ENCODE measurements at places on chromosomes 12 and 14.

GRCh38 chr12:98671459-98671858, 26.4 kb downstream of the APAF1 start:
- no peak for DNase-seq

GRCh38 chr14:26276757-26277156, 321.1 kb downstream of the NOVA1 start:
- no peak for DNase-seq

GRCh38 chr12:50211392-50212070, 44.4 kb upstream of the CERS5 start:
- DNase-seq: no peak

GRCh38 chr12:131634037-131634436, 76.9 kb upstream of the SFSWAP start:
- no peak for DNase-seq

DNA sequence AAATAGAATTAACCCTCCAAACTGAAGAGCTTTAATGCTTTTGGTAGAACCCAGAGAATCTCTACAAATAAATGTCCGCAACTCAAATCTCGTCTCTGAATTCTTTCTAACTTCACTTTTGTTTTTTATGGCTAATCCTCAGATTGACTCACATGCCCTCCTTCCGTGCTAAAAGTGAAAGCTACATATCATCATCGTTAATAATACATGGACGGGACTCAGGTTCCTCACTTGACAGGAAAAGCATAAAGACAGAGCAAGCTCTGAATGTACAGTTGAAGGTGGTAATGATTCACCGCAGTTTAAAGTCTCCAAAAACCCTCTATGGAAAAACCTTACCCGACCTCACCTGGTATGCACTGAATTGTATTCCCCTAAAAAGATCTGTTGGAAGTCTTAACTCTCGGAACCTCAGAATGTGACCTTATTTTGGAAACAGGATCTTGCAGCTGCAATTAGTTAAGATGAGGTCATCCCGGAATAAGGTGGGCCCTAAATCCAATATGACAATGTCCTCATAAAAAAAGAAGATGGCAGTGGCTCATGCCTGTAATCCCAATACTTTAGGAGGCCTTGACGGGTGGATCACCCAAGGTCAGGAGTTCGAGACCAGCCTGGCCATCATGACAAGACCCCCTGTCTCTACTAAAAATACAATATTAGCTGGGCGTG, 147.4 kb upstream of the FOXN3 start:
- no peak for DNase-seq

- DNase-seq: no peak
Observed at GRCh38 chr14:24909523-24910302, 140.2 kb downstream of the STXBP6 start.

- no peak for DNase-seq
Observed at GRCh38 chr14:37202265-37202664, 4.5 kb downstream of the MIPOL1 start.

GRCh38 chr14:55121628-55122439, 7.2 kb upstream of the LGALS3 start:
- no peak for DNase-seq

GRCh38 chr12:40534828-40535227, 157.4 kb upstream of the CNTN1 start:
- DNase-seq: no peak

DNA sequence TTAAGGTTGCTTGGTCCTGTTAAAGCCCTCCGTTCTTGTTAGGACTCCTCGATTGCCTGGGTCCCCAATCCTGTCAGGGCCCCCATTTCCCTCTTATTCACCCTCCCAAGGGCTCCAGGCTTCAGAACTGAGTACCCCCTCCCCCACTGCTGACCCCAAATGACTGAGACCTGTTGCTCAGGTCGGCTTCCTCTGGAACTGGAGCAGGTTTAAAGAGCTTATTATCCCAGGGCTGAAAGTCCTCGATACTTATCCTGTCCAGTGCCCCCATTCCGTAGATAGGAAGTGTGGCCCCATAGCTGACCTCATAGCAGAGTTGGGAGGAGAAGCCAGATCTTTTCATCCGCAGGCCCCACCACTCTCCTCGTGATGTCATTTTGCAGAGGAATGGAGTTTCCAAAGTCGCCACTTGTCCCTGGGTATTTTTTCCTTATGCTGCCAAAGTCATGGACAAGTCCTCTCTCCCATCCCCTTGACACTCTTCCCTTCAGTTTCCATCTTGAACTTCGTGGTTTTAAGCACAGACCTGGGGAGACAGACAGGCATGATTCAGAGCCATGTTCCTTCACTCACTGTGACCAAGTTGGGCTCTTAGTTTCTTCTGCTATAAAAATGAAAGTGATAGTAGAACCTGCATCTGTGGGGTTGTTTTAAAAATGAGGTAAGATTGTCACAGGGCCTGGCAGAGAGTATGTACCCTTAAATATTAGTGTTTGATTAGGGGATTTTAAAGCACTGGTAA, 1.2 kb downstream of the USP30 start:
- no peak for DNase-seq

GRCh38 chr14:21860172-21860571, 186.6 kb upstream of the OR4E1 start:
- no peak for DNase-seq

DNA sequence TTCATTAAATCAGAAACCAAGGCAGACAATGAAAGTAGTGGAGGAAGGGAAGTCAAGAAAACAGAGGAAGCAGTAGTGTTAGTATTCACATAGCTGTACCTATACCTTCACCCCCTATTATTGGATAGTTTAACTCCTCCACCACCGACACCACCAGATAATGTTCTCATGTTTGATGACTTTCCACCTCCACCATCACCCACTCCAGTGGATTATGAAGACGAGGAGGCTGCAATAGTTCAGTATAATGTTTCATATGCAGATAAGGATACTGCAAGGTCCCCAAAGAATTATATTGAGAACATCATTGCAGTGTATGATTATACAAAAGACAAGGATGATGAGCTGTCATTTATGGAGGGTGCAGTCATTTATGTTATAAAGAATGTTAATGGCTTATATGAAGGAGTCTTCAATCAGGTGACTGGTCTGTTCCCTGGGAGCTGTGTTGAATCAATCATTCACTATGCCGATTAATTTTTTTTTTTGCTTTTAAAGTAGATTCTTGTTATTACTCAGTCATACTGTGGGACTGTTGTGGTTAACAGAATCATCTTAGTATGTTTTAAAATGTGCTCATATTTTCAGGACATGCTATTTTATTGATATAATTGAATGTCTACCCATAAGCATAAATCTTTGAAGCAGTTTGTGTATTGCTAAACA, 32.2 kb upstream of the KTN1 start:
- DNase-seq: no peak

- no peak for DNase-seq
Observed at GRCh38 chr12:82966001-82966559, 279.4 kb downstream of the TMTC2 start.

DNA sequence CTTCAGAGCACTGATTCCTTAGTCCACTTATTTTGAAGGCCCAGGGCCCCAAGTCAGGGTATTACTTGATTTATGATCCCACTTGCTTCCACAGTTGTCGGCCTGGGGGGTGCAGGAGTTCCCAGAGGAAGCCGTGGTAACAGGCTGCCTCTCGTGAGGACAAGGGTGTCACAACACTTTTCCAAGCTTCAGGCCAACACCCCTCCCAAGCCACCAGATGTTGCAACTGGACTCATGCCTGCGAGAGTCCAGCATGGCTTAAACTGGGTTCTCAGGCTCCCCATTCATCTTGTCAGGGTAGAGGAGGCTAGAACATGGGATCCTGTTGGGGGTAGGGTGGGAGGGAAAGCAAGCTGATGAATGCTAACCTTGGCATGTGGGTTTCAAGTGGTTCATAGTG, 56.1 kb downstream of the BMP4 start:
- no peak for DNase-seq

GRCh38 chr12:110115675-110116074, 8.5 kb upstream of the IFT81 start:
- DNase-seq: no peak

DNA sequence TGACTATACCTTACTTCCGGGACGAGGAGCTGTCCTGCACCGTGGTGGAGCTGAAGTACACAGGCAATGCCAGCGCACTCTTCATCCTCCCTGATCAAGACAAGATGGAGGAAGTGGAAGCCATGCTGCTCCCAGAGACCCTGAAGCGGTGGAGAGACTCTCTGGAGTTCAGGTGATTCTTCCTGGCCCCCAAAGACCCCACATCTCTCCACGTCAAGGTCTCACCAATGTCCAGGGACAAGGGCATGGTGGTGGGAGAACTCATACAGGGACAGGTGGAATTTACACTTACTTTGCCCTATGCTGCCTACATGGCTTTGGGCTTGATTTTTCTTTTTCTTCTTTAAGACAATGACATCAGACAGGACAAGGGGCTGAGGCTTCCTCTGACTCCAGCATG, 7.1 kb downstream of the SERPINA3 start:
- DNase-seq: no peak

DNA sequence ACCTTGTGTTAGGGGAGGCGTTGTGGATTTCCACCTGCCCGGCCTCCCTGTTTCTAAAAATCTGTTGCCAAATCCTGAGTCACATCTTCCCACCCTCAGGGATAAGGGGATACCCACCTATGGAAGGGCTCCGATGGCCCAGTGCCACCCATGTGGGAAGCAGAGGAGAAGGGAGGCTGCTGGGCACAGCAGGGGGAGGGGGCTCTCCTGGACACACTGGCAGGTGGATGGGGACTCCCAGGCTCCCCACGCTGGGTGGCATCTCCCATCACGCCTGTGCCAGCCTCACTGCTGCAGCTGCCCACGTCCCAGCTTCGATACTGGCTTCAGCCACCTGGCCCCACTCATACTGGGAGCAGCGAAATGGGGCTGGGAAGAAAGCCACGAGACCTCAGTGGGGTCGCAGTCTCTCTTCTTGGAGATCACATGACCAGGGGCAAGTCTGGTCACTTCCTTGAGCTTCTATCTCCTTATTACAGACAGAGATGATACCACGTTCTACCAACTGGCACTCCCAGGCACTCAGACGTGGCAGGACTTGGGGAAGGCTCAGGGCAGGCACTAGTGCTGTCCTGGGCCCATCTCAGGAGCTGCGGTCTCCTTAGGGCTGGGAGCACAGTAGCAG, 72.2 kb downstream of the PITPNM2 start:
- no peak for DNase-seq

- no peak for DNase-seq
Observed at GRCh38 chr14:100826391-100827100, 628 bp downstream of the MEG3 start.

DNA sequence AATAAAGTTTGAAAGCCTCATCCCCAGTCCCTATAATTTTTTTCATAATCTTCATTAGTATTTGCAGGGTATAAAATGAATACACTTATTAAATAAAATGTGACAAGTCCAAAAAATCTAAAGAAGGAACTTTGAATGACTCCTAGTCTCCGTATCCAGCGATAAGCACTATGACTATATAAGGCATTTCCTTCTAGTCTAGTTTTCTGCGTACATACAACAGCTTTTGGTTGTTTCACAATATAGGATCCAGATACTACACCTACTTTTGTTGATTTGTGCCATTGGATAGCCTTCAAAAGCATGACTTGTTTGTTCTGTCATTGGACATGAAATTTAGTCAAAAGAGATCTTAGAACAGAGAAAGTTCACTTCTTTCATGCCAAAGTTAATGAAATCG, 133.3 kb upstream of the PWP1 start:
- no peak for DNase-seq

DNA sequence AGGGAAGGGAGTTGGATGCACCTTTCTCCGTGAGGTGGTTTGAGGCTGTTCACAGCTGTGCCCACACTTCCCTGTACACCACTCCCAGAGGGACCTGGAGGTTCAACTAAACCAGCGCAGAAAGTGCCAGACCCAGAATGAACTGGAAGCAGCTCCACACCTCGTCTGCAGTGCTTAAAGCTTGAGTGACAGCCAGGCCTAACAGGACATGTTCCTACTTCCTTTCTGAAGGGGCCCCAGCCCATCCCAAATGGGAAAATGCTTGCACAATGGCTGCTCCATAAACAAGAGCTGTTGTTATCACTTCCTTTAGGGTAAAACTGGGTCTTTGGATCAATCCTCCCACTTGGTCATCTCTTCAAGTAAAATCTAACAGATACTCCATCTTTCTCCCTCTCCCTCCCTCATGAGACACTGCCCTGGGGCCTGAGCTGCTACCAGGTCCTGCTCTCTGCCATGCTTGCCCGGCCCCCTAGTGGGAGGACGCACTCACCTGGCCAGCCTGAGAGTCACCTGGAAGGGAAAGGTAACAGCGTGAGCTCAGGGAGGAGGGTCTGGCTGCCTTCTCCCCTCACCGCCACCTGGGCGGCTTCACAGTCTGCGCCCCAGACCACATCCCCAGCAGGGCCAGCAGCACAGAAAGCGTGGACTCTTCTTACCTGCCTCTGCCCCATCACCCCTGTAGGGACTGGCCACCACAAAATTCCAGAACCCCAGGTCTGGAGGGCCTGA, 33.5 kb downstream of the ISCA2 start:
- DNase-seq: no peak

GRCh38 chr12:104665296-104665695, 208.5 kb downstream of the CHST11 start:
- DNase-seq: no peak

- no peak for DNase-seq
Observed at GRCh38 chr12:52721838-52722470, 18.6 kb upstream of the KRT77 start.

GRCh38 chr12:30153981-30154380, 370.2 kb upstream of the TMTC1 start:
- no peak for DNase-seq

DNA sequence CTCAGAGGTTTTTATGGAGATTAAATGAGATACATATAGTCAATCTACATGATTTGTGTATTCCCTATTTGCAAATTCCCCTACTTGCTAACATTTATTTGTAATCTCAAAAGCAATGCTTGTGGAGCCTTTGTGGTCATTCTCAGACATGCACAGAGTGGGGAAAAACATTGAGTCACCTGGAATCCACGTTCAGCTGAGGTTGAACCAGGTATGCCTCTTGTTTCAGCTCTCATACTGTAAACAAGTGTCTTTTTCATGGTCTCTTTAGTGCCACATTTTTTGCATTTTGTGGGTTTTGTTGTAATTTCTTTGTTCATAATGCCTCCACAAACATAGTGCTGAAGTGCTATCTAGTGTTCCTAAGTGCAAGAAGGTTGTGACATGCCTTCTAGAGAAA, 181.9 kb downstream of the BCAT1 start:
- DNase-seq: no peak

- no peak for DNase-seq
Observed at GRCh38 chr14:20455355-20456300, 602 bp downstream of the APEX1 start.

GRCh38 chr14:22407033-22407432, 182.0 kb downstream of the DAD1 start:
- DNase-seq: no peak

GRCh38 chr14:96079066-96079465, 39.9 kb downstream of the C14orf132 start:
- DNase-seq: no peak

All from NCI-H2081 treated with DMSO at 0.1 percent for 48 hours (cell line).